ENCODE measurements at places on chromosomes 7 and 10.

DNA sequence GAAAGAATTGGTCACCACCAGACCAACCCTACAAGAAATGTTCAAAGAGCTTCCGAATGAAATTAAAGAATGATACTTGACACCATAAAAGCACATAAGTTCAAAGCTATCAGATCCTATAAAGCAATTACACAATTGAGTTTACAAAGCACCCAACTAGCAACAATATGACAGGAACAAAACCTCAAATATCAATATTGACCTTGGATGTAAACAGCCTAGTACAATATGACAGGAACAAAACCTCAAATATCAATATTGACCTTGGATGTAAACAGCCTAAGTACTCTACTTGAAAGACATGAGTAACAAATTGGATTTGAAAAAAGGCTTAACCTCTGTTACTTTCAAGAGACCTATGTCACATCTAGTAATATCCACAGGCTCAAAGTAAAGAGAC is 1201.4 kb downstream of the XPNPEP1 start:
- no peak for DNase-seq

DNA sequence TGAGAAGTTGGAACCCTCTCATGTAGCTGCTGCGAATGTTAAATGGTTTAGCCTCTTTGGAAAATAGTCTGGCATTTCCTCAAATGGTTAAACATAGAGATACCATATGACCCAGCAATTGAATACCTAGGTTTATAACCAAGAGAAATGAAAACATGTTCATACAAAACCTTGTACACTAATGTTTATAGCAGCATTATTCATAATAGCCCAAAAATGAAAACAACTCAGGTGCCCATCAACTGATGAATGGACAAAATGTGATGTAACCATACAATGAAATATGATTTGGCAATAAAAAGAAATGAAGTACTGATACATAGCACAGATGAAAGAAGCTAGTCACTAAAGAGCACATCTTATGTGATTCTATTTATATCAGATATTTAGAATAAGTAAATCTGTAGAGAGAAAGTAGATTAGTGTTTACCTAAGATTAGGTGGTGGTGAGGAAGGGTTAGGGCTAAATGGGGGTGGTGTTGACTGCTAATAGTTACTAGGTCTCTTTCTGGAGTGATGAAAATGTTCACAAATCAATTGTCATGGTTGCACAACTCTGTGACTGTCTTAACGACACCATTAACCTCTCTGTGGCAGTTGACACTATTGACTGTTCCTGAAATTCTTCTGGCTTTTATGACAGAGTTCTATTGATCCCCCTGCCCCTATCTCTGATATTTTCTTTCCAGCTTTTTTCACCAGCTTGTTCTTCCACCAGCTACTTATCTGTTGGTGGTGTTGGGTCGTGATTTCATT is 35.2 kb downstream of the VCL start:
- no peak for DNase-seq

- no peak for DNase-seq
Observed at GRCh38 chr10:48358838-48359237, 52.4 kb downstream of the MAPK8 start.

DNA sequence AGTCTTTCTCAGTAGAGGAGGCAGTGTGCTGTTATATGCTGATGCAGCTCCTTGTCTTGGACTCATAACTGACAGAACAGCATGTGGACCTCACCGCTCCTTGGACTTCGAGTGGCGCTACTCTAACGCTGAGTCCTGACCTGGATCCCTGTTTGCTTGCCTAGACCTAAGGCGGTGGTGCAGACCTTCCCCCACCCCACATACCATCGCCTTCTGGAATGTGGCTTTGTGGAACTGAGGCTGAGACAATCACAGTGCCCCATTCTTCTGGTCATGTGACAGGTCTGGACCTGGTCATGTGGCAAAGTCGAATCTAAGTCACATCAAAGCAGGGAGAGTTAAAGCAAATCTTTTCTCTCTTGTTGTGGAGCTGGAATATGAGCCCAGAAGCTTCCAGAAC is 190.7 kb upstream of the MKI67 start:
- peak; percentile 52 for DNase-seq

GRCh38 chr10:61732629-61733278 is 70.0 kb downstream of the CABCOCO1 start:
- DNase-seq: no peak

DNA sequence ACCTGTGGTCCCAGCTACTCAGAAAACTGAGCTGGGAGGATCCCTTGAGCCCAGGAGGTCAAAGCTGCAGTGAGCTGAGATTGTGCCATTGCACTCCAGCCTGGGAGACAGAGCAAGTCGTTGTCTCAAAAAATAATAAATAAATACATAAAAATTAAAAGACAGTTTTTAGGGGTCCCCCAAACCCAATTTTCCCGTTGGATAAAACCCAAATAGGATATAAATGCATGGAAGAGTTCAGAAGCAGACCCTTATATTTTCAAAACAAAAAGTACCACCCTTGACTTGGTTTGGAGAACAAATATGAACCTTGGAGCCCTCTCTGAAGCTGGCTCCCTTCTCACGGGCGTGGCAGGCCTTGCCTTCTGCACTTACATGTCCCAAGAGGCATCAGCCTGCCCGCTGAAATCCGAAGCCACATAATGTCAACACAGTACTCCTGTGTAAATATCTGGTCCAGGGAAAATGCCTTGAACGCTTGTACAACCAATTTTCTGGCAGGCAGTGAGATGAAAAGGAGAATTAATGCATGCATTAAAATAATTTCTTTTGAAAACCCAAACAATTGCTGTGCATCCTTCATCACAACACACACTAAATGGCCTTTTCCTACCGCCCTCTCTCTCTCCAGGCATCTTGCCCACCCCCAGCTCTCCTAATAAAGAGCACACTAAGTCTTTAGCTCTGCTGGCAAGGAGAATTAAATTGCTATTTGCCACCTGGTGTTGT is 46.4 kb upstream of the PARD3 start:
- peak; percentile 11 for DNase-seq

DNA sequence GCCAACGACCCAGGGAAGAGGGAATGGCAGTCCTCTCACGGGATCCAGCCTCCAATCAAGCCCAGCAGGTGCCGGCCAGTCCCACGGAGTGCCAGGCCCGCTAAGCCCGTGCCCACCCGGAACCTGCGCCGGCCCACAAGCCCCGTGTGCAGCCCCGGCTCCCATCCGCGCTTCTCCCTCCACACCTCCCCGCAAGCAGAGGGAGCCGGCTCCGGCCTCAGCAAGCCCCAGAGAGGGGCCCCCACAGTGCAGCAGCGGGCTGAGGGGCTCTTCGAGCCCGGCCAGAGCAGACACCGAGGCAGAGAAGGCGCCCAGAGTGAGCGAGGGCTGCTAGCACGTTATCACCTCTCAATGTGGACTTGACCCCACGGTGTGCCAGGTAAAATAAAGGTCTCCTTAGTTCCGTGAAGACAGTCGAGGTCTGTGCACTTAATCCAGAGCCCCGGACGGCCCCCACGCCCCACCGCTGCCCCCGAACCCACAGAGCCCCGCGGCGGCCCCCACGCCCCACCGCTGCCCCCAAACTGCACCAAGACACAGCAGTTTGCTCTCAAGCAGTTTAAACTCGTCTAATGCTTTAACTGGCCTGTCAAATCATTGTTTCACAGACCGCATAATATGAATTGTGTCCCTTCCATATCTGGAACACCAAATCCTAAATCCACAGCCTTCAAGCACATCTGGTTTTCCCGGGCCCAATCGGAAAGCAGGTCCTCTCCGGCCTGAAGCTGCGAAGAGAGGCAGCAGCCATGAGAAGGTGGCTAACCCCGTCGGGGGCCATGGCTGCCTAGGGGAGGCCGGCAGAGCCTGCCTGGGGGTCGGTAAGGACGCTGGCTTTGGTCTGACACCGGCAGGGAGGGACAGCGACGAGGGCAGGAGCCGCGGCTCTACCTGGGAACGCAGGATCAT is 307.8 kb downstream of the PTPRN2 start:
- DNase-seq: no peak

DNA sequence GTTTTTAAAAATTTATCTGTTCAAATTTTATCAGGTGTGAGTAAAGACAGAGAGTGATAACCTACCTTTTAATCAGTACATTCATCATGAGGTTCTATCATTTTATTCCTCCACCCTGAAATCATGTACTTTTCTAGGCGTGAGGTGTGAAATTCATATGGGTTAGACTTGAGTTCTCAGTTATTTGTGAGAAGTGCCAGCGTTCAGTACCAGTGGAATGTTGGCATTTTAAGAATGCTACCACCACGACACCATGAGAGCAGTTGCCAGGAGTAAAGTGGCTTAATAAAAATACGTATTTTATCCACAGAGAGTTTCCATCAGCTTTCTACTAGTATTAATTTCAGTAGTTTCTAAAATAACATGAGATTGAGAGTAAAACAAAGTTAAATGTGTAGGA is 104.1 kb upstream of the FERD3L start:
- DNase-seq: no peak

GRCh38 chr7:39541511-39541910 is 24.7 kb upstream of the YAE1 start:
- DNase-seq: no peak

- no peak for DNase-seq
Observed at GRCh38 chr10:85157206-85157605, 828.8 kb downstream of the CCSER2 start.

DNA sequence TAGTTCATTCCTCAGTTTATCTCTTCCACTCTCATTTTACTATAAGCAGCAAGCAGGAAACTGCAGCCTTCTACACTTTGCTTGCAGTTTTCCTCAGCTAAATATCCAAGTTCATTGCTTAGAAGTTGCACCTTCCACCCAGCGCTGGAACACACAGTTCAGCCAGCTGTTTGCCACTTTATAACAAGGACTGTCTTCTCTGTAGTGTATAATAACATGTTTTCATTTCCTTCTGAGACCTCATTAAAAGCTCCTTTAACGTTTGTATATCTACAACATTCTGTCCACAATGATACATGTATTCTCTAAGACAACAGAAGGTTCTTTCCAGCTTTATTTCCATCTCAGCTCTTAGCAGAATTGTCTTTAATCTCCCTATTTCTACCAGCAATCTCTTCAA is 74.1 kb downstream of the GNAI1 start:
- no peak for DNase-seq

- no peak for DNase-seq
Observed at GRCh38 chr7:72444026-72444776, 32.1 kb upstream of the CALN1 start.

DNA sequence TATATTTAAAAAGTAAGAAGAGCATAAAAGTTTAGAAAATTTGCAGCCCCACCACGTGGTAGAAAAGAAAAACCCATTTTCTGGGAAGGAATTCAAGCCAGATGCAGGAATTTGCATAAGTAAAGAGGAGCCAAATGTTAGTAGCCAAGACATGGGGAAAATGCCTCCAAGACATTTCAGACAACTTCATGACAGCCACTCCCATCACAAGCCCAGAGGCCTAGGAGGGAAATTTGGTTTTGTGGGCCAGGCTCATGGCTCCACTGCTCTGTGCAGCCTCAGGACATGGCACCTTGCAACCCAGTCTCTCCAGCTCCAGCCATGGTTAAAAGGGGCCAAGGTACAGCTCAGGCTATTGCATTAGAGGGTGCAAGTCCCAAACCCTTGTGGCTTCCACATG is 411.9 kb downstream of the THSD7A start:
- DNase-seq: no peak

- DNase-seq: no peak
Observed at GRCh38 chr7:138066954-138067394, 9.3 kb upstream of the AKR1D1 start.

DNA sequence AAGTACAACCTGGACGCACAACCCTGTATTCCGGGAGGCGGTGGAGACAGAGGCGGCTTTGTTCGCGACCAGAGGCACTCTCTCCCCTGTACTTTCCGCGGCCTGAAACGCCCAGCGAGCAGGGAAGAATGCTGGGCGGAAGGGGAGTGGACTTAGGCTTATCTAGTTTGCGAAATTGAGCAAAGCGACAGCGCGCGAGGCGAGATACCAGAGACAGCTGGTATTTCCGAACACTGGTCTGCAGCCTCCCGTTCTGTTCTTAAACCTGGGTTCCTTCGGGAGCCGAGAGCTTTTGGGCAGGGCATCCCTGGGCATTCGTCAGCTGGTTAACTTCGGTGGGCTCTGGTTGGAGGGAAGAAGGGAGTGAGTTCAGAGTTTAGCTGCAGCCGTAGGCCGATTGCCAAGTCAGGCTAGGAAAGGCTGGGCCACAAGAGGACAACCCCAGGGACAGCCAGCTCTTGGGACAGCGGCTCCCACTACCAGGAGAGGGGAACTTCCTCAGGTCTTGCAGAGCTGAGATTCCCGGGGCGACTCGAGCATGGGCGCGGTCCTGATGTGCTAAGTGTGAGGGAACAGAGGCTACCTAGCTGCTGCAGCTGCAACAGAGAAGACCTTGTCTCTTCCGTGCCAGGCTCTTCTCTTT is 3.9 kb downstream of the HMX3 start:
- peak; percentile 82 for DNase-seq

DNA sequence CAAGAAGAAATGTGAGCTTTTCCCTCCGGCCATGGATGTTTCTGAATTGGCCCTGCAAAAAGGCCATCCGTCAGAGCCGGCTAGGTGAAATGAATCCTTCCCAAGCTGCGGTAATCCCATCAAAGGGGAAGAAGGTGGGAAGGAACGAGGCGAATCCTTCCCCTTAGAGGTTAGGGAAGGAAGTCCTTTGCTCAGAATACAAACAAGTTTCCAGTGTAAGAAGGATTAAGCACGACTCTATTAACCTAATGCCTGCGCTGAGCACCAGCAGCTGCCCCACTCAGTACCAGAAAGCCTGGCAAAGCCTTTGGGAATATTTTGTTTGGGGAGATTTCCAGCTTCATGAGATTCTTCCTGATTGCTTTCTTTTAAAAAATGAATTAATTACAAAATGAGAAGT is 42.8 kb downstream of the CLRN3 start:
- peak; percentile 49 for DNase-seq

DNA sequence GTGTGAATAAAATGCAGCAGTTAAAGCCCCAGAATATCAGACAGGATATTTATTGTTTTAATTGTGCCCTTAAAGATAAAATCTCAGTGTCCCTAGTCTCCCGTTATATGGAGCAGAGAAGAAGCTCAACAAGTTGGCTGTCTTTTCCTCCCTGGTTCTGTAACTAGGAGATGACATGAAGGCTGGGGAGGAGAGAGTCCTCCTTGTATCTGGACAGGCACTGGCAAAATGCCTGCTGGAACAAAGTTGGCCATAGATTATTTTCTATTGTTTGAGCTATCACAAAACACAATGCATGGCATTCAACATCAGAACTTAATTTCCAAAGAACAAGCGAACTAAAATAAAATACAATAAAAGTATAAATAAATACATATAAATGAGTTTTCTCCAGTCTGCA is 694.9 kb upstream of the KCND2 start:
- no peak for DNase-seq

Data from endodermal cell (in vitro differentiated cells).